ENCODE measurements at places on chromosomes 5 and 9. TPM values are rescaled to one million over a fixed set of nuclear protein-coding genes. Genes with fewer than 3 reads are reported as not detected.

COL15A1 gene
- not detected for total RNA-seq

SHISAL2B gene
- not detected for total RNA-seq

SLC4A9 gene
- total RNA-seq: not detected

TSLP gene
- not detected for total RNA-seq

NEURL1B gene
- total RNA-seq: 0.08 TPM

TAL2 gene
- total RNA-seq: not detected

FOXD4 gene
- total RNA-seq: not detected

GABRA6 gene
- total RNA-seq: not detected

PCDHGA1 gene
- not detected for total RNA-seq

ERMP1 gene
- 5.8 TPM for total RNA-seq

TICAM2 gene
- total RNA-seq: 0.30 TPM

PHPT1 gene
- 17.8 TPM for total RNA-seq

TRAF1 gene
- total RNA-seq: 61.7 TPM

GPRIN1 gene
- 0.22 TPM for total RNA-seq

GRCh38 chr5:176547802-176548201, 1.3 kb upstream of the CDHR2 start:
- no peak for DNase-seq

DNA sequence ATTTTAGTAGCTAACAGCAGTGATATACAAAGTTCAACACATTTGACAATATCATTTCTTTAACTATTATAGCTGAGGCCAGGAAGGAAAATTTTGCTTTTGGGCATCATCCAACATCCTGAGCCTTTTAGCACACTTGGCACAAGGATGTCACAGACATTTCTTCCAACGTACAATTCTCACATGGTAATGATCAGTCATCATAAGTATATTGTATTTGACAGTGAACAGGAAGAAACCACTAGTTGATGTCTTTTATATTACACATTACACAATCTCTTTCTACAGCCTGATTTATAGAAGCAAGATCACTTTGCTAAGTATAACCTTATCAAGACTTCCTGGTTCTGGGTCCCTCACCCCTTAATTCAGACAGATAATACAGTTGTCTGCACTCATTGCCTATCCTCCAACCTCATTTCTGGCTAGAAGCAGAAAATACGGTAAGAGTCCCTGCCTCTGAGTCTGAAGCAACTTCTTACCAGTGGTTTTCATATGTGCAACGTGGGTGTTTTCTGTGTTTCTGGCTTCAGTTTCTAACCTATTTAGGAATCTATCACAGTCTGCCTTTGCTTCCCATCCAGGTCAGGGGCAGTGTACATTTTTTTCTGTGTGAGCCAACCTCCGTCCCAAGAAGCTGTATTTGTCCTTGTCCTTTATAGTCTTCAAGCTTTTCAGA, 167.8 kb downstream of the PAM start:
- no peak for DNase-seq

- DNase-seq: no peak
Observed at GRCh38 chr5:135139381-135140134, 105.5 kb upstream of the PITX1 start.

DNA sequence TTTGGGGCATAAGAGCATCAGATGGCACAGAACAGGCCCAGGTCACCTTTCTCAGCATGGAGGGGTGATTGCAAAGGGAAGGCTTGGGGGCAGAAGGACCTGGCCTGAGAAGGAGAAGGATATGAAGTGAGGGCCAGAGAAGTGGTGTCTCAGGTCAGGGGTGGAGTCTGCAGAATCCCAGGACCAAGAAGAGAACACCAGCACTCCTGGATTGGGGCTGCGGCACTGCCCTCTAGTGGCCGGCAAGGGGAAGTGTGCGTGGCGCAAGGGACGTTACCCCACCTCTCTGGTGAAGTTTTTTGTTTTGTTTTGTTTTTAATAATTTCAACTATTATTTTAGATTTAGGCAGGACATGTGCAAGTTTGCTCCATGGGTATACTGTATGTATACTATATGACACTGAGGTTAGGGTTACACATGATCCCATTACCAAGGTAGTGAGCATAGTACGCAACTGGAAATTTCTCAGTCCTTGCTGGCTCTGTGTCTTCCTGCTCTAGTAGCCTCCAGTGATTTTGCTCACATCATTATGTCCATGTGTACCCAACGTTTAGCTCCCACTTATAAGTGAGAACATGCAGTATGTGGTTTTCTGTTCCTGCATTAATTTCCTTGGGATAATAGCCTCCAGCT, 1548.6 kb downstream of the EFNA5 start:
- DNase-seq: no peak

- no peak for DNase-seq
Observed at GRCh38 chr5:150587856-150588595, 52.4 kb upstream of the SYNPO start.

- DNase-seq: no peak
Observed at GRCh38 chr5:52777186-52777585, 10.5 kb upstream of the ITGA1 start.

DNA sequence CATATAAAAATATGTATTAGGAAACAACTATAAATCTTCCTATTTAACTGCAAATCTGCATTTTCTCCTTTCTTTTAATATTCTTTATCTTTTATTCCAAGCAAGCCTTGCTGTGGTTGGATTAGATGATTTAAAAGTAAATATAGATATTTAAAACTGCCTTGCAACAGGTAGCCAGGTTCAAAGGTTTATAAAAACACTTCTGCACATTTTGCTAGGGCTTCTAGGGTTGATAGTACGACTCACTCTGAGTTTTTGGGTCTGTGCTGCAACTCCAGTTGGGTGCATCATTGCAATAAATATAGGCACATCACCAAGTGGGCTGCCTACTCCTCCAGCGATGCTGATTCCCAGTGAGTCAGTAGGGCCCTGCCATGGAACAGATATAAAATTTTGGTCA, 167.7 kb downstream of the MPDZ start:
- no peak for DNase-seq

DNA sequence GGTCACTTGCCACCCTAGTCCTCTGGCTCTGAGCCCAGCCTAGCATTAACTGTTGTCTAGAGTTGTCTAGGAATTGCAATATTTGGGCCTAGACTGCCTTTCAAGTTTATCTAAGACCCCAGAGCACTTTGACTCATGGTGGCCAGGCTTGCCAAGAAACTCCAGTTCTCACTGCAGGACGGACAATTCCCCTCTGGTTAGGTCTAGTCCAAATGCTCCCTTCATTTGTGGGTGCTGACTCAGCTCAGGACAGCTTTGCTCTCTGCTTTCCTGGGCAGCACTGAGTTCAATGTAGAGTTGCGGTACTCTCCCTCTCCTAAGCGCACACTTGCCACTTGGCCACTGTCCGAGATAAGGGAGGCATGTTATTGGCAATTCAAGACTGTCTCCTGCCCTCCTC, 619.4 kb downstream of the TLE1 start:
- no peak for DNase-seq

DNA sequence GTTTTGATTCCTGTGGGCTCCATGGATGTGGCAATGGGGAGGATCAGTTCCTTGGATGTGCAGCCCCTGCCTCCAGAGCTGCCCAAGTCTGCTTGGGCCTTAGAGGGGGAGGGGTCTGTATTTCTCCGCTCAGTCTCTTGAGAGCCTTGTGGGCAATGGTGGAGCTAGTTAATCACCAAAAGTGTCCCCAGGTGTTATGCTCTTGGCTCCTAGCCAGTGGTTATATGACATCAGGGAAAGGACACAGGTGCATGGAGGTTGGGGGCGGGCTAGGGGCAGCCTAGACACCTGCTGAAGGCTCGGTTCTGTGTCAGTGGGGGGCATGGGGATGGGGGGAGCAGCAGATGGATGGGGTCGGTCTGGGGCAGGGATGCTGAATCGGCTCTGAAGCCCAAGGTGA, 12.4 kb upstream of the ARAP3 start:
- no peak for DNase-seq

GRCh38 chr9:103802068-103802467, 292.0 kb upstream of the SMC2 start:
- no peak for DNase-seq

GRCh38 chr5:51095486-51095885, 287.8 kb upstream of the ISL1 start:
- no peak for DNase-seq

- no peak for DNase-seq
Observed at GRCh38 chr9:70852711-70853240, 268.6 kb downstream of the TRPM3 start.

- DNase-seq: no peak
Observed at GRCh38 chr5:21145376-21145775, 1157.4 kb upstream of the CDH18 start.

DNA sequence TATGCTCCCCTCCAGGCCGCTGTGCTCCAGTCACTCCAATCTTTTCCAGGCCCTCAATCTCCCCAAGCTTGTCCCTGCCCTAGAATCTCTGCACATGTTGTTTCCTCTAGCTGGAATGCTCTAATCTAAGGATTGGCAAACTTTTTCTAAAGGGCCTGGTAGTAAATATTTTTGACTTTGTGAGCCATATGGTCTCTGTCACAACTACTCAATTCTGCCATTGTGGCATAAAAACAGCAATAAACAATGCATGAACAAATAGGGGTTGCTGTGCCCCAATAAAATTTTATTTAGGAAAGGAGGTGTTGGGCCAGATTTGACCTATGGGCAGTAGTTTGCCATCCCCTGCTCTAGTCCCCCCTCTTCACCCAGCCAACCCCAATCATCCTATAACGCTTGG, 150.5 kb upstream of the LRRTM2 start:
- no peak for DNase-seq

DNA sequence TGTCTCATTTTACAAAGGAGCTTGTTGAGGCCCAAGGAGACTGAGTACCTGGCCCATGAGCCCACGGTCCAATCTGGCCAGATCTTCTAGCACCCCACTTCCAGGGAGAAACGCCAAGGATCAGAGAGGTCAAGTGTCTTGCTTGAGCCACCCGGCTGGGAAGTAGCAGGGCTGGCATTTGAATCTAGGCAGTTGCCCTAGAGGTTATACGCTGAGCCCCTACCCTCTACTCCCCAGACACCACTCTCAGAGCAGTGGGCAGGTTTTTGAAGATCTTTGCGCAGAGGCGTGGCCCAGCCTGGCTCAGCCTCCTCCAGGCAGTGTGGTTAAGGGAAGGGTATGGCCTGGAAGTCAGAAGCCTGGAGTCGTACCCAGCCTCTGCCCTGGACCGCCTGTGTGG, 5.8 kb upstream of the NUP214 start:
- no peak for DNase-seq

- no peak for DNase-seq
Observed at GRCh38 chr5:86768699-86769202, 151.0 kb downstream of the COX7C start.

DNA sequence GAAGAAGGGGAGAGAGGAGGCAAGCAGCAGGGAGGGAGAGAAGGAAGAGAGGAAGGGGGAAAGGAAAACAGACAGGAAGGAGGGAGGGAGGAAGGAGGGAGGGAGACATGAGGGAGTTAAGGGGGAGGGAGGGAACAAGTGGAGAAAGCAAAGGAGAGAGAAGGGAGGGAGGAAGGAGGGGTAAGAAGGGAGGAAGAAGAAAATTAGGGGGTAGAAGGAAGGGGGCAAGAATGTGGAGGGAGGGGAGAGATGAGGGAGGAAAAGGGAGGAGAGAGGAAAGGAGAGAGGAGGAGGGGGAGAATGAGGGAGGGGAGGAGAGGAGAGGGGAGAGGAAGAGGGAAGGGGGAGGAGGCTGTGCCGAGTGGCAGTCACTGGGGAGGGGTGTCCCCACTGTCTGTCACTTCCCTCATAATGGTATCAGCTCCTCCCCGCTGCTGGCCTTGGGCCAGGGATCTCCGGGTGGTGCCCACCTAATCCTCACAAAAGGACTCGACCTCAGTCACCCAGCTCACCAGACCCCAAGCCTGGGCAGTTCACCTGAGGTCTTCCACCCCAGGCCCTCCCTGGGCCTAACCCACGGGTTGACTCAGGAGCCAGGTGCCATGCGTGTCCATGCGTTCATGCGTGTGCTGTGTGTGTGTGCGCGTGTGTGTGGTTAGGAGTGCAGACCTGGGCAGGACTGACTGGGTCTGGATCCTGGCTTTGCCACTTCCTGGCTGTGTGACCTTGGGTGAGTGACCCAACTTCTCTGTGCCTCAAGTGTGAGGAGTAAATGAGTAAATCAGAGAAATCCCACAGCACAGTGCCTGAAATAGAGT, 18.1 kb downstream of the C9orf50 start:
- DNase-seq: no peak

- DNase-seq: no peak
Observed at GRCh38 chr9:86796666-86797065, 150.6 kb downstream of the GAS1 start.
